IMR-90 (cell line): ENCODE measurements at places on chromosomes 4 and X. TPM values are rescaled to one million over a fixed set of nuclear protein-coding genes. Genes with fewer than 3 reads are reported as not detected.

GRCh38 chrX:50202539-50202938 lies 1.7 kb upstream of the AKAP4 start:
- DNase-seq: no peak

Gene TXK
- not detected in 2 replicates for total RNA-seq

DNA sequence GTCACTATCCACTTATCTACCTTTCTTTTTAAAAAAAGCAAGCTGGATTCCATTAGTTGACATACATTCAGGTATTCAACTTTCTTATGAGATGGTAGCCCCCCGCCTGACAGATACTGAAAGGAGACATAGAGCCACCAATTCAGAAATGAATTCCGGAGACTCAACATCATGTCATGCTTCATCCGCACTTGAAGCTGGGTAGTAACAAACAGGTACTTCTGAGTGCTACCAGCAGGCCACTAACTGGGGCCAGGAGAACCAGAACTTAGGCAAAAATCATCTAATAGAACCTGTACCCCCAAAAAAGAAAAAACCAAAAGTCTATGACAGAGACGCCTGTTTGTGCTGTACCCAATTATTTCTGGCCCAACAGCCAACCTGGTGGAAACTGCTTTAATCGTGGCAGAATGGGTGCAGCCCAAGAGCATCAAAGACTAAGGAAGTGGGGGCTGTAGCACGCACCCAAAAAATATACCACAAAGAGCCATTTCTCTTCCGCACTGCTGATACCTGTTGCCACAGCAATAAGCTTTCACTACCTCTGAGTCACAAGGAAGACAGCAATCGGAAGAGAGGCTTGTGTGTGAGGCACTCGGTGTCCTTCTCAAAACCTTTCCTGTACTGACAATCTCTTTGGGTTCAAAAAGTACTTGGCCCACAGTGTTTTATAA lies 84.8 kb downstream of the AFAP1 start:
- no peak for DNase-seq

DNA sequence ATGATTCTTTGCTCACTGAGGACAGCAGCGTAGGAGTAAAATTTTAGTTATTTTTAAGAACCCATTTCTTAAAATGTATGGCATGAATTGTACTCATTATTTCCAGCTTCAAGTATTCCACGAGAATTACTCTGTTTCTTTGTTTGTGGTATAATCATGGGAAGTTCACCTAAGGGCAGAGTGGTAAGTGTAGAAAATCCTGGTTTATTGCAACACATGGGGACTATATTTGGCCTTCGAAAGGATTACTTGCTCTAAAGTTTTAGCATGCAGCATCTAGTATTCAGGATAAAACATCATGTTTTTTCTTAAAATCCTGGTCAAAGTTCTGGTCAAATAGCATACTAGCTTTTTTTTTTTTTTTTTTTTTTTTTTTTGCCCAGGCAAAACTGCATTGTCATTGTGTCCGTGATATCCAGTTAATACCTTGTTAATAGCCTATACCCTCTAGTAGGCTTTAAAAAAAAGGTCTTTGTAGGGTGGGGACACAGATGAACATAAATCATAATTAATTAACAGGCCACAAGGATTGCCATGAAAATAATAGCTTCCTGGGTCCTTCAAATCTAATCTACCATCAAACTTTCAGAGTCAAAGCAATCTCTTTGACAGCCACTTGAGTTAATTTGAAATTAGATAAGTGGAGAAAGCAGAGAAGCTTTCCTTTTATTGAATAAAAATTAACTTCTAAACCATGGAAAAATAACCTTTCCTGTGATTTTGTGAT lies 44.6 kb upstream of the VEGFC start:
- DNase-seq: no peak

Gene GLOD5
- total RNA-seq: not detected in 2 replicates

DNA sequence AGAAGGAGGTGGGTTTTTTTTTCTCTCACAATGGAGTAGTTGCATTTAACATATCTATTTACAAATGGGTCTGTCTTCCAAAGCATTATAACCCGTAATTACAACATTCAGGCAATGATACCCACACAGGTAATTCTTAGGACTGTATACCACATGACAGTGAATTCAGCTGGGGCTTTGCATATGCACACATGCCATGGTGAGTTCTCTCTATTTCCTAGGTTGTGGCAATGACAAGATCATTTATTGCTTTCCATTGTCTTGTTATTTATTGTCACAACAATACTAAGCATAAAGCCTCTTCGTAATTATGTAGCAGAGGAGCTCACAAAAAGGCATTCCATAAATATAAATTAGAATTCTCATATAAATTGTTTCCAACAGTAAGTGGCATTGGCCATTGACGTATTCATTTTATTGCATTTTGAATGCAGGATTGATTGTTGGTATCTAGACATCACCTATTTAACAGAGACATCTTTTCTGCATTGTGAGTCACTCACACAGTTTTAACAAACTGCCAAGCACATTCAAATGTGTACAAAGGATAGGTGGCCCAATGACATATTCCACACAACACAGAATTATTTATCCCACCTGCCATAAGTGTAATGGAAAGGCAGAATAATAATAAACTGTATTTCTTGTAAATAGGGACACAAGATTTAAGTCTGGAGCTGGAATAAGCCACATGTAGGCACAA lies 390.7 kb upstream of the GALNT7 start:
- no peak for DNase-seq

DNA sequence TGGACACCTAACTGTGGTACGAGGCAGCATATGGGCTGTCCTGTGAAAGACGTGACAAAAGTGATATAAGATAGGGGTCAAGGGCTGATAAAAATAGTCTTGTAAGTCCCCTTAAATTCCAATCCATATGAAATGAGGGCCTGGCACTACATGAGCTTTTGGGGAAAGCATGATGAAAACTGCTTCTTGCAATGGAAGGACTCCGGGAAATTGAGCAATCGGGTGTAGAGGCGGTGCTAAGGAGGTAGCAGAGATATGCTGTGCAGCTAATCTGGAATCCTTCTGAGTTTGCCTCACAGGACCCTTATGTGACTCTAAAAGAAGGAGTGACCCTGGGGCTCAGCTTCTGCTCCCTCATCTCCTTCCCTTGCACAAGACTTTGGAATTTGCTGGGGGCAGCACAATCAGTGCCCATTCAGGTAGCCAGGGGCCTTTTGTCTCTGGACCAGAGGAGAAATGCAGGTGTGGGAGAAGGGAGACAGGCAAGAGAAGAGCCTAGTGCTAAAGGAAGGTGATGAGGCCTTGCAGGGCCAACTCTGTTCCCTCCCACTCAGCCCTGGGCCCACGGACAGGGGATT lies 12.8 kb downstream of the CLDN2 start:
- DNase-seq: peak; percentile 35

- no peak for DNase-seq
Observed at GRCh38 chr4:13670456-13671160, 43.1 kb upstream of the BOD1L1 start.

Gene FGF13
- total RNA-seq: under 0.01 and 0.18 TPM in 2 replicates

DNA sequence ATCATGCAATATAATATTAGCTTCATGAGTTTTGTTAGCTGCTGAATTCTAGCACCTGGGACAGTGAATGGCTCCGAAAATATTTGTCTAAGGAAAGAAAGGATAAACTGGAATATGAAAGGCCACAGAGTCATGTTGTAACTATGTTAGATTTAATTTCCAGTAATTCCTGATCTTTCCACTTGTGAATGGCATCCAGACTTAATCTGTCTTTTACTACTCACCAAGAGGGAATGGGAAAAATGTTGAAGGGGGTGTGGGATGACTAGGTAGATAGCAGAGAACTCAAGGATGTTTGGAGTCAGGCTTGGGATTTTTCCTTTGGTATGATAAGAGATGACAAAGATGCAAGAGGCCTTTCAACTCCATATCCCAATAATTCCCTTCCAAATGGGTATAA lies 9.4 kb downstream of the ADH6 start:
- peak; percentile 71 for DNase-seq

GRCh38 chr4:99875071-99875470 lies 19.2 kb downstream of the LAMTOR3 start:
- no peak for DNase-seq

DNA sequence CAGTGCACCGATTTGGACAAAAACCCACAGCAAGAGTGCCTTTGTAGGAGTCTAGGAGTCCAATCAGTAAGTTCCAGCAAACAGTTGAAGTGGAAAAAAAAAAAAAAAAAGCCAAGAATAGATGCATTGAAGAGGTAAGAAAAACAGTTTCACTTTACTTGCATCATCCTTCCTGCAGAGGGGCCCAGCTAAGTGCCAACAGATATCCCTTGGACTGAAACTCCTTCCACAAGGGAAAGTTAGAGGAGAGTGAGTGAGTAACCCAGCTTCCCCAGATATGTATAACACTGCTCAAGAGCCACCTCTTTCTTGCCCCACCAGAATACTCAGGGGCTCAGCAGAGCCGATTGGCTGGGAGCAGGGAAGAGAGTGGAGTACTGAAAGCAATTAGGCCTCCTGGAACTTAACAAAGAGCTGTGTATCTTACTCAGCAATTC lies 617.7 kb upstream of the SMIM31 start:
- peak; percentile 1 for DNase-seq

Gene GAGE2A
- not detected in 2 replicates for total RNA-seq

DNA sequence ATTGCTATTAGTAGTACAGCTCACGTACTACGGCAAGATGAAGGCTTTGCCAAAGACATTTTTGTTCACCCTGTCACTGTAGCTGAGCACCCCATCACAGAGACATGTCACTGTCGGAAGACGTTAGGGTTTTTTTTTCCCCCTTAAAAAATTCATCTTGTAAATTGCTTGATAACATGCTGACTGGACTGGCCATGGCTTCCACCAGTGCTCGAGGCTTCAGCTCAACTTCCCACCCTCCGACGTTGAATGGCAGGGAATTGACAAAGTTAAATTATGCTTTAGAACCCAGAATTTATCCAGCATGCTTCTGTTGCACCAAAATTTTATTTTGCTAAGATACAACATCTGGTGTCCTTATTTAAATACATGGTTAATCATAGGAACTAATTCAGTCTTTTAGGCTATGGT lies 707 bp upstream of the OTUD4 start:
- no peak for DNase-seq

DNA sequence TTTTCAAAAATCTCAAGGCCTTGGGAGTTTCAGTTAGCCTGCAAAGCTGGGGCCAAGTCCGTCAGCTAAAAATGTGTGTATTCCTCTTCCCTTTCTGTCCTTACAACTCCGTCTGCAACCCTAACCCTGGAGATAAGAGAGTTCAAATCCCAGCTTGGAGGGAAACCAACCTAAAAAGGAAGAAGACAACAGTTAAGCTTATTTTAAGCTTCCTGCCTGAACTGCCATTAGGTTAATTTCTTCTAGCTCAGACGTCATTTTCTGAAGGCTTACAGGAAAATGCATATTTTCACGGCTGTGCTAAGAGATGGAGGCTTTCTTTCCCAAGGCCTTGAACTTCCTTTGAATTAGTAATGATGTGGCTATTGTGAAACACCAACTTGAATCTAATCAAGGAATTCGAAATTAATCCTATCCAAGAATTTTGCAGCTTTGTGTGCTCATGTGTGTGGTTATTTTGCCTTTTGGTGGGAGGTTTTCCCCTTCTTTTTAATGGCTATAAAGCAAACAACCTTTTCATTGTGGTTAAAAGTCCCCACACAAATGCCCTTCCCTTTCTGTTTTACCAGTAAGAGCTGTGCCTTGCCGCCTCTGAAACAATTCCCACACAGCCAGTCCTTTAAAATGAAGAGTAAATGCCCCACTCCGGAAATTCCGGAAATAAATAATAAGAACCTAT lies 103.5 kb downstream of the IRF2 start:
- DNase-seq: peak; percentile 29

DNA sequence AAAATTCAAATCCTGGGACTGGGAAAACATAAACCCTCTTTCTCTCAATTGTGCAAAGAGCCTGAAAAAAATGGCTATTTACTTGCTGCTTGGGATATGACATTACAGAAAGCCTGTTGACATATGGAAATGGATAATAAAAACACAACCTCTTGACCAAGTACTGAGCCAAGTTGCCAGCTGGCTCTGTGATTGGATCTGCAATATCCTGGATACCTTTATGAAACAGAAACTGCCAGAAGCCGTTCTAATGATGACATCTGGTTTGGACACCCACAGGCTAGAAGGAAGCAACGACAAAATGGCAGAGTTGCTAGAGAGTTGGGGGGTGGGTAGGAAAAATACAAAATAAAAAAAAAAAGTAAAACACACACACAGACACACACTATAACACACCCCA lies 481.4 kb downstream of the FAT4 start:
- no peak for DNase-seq

GRCh38 chr4:169807934-169808509 lies 50.3 kb upstream of the HPF1 start:
- no peak for DNase-seq

GRCh38 chrX:153029162-153029561 lies 27.1 kb upstream of the PNMA3 start:
- no peak for DNase-seq

- DNase-seq: peak; percentile 19
Observed at GRCh38 chrX:138191998-138192397, 519.5 kb downstream of the FGF13 start.
